Suppressor macrophage treated with lipopolysaccharide for 1 hour (primary cell): ENCODE measurements at places on chromosomes 16 and 17.

- DNase-seq: peak; percentile 96
Measured at GRCh38 chr17:74631468-74632450, 8.2 kb upstream of the CD300E start.

DNA sequence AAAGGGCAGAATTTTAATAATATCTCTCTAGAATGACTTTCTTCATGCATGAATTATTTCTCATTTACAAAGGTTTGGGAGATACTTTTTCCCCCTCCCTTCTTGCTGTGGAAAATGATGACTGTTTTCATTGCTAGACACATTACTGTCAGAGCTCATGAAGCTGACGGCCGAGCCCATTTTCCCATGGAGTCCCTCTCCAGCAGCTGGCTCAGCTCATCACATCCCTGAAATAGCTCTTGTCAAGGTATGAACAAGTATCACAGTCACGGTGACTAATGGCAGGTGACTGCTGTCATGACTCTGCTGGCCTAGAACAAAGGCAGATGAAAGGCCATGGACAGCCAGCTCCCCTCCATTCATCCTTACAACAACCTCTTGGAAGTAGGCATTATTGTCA, 208.1 kb downstream of the ABCC12 start:
- DNase-seq: no peak

DNA sequence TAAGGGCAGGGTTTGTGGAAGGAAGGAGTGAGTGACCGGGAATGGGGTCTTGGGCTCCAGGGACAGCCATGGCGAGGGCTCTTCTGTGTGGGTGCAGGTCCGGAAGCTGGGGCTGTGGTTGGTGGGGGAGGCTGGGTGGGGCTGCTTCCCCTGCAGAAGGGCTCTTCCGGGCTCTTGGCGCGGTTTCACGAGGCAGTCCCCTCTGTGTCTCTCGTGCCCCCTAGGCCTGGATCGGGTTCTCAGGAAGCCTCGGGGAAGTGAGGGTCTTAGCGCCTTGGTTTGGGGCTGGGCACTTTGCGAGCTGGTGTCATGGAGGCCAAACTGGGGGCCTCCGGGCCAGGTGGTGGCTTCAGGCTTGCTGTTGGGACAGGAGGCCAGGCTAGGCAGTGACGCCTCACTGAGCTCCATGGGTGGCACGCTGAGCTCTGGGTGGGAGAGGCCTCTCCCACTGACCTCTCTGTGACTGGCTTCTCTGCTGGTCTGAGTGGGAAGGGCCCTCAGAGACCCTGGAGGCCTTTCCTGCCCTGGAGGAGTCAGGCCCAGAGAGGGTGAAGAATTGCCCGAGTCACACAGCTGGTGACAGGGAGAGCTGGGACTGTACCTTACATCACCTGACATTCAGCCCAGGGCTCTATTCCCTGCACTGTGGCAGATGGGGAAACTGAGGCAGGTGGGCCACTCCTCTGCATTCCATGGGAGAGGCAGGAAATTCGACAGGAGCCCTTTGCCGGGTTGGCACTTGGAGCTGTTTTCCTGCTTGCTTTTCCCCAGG, 8.2 kb downstream of the ADCY7 start:
- DNase-seq: peak; percentile 63

DNA sequence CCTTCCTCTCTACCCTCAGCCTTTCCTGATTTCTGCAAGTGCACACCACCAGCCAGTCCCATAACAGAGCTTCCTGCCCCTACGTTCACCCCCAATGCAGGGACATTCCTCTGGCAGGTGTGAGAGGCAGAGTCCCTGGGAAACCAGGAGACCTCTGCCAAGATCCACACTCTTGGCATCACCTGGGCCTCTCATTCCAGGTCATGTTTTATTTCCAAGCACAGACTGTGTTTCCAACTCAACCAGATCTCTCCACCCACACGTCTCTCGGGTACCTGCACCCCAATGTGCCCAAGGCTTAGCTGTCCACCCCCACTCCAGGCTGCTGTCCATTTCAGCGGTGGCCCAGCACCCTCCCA, 21.0 kb upstream of the PHB1 start:
- no peak for DNase-seq

DNA sequence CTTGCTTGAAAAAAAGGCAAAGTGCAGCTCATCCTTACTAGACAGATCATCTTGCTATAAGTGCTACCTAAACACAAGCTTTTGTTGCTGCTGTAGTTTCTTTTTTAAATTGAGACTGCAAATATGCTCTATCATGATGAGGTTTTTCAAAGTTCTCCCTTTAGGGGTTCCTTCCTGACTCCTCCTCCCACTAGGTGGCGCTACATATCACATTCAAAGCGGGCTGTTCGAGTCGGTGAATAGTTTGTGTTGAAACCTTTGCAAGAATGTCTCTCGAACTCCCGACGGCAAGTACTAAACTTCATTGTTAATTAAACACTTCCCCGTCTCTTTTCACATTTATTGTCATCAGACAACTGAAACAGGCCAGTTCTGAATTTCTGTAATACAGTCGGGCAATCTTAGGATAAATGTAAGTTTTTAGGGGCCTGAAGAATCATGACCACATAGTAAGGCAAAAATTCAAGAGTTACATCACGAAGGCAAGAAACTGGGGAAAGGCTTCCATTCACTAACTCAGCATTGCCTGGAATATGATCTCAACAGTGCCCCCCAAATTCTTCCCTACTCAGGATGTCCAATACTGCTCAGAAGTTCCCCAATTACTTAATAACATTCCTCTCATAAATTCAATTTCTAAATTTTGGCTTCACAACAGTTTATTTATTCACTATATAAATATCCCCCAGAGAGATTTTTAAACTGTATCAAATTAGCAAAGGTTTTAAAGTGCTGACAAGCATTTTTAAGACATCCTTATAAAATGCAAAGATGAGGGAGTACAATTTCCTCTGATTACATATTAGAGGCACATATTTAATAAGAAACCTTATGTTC, 6.7 kb downstream of the HS3ST3A1 start:
- peak; percentile 89 for DNase-seq

- no peak for DNase-seq
Measured at GRCh38 chr16:49899991-49900695, 44.2 kb upstream of the ZNF423 start.

DNA sequence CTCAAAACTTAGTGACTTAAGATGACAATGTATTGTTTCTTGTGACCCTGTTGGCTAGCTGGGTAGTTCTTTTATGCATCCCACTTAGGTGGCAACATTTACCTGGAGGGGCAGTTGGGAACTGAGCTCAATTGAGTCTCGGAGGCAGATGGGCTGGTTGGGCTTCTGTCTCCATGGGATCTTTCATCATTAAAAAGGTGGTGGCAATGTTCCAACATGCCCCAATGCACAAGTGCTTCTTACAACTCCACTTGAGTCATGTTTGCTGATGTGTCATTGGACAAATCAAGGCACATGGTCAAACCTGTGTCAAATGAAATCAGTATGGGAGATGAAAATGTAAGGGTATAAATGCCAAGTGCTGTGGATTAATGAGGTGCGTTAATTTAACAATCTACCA, 11.7 kb upstream of the HS3ST3B1 start:
- DNase-seq: no peak

DNA sequence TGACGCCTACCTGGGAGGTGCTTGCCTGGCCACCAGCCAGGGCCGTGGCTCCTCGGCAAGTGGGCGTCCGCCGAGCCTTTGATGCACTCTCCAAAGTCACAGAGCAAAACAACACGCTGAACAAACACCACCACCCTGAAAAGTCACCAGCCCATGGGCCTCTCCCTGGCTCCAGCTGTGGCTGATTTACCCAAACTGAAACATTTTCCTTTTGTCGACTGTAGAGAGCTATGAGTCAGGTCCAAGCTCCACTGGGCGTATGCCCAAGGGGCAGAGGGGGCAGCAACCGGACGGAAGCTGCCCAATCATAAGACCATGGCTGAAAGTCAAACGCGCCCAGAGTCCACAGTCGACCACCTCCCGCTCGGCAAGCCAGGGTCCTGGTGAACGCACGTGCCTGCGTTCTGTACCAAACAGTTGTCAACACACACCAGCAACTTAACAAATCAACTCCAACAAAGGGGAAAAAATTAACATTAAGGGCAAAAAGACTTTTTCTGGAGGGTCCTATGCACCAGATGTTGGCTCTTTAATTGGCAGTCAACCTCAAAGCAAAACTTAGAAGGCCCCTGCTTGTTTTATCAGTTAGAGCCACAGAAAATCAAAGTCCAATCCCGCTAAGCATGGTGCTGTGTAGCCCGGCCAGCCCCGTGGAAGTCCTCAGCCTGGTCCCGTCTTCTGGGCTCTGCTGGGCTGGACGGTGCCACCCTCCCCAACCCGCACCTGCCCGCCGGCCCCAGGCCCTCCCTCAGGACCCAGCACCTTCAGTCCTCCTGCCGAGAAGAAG, 47.3 kb downstream of the TBC1D16 start:
- no peak for DNase-seq

DNA sequence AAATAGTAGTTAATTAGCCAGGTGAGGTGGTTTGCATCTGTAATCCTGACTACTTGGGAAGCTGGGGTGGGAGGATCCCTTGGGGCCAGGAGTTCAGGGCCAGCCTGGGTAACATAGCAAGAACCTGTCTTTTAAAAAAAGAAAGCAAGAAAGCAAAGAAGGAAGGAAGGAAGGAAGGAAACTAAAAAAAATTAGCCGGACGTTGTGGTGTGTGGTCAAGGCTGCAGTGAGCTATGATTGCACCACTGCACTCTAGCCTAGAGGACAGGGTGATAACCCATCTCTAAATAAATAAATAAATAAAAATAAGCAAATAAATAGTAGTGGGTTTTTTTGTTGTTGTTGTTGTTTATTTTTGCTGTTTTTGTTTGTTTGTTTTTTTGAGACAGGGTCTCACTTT, 39.3 kb upstream of the MAP2K6 start:
- DNase-seq: peak; percentile 7

- no peak for DNase-seq
Measured at GRCh38 chr16:2149630-2150417, 1.4 kb downstream of the RAB26 start.

- peak; percentile 96 for DNase-seq
Measured at GRCh38 chr17:63279498-63280230, 166.4 kb downstream of the CYB561 start.

GRCh38 chr17:13078591-13079385, 61.0 kb upstream of the ELAC2 start:
- no peak for DNase-seq

- peak; percentile 96 for DNase-seq
Measured at GRCh38 chr17:40598619-40599467, 33.6 kb upstream of the CCR7 start.

DNA sequence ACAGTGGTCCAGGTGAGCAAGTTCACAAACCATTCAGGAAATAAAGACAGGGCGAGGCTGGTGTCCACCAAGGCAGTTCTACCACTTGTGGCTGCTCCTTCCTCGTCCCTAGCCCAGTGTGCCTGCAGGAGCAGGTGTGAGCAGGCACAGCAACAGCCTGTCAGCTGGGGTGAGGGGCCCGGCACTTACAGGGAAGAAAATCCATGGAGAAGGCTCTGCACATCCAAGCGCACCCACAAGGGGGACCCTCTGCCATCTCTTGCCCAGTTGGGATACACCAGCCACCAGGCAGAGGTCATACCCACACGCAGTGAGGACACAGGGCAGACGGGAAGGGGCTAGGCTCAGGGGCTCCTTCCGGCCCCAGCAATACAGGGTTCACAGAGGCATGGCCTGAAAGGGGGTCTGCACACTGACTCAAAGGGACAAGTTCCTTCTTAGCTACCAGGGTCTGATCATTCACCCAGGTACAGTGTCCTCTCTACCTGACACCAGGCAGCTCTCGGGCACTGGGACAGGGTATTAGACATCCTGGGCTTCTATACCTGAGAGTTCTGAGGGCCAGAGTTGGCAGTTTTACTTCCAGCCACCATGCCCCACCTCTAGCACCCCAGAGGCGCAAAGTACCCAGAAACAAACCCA, 27.0 kb downstream of the CDIP1 start:
- DNase-seq: peak; percentile 43

DNA sequence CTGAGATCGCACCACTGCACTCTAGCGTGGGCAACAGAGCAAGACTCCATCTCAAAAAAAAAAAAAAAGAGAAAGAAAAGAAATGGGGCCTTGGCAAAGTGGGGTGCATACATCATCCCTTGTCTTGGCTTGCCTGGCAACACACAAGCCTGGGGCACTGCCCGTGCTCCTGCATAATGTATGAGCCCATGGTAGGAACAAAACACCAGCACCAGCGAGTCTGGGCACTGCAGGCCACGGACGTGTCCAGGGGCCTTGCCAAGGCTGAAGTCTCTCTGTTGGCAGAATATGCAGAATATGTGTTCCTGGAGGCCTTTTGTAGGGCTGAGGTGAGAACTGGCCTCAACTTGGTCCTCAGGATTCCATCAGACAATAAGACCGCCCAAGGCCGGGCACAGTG, 15.7 kb upstream of the ALDOA start:
- no peak for DNase-seq

DNA sequence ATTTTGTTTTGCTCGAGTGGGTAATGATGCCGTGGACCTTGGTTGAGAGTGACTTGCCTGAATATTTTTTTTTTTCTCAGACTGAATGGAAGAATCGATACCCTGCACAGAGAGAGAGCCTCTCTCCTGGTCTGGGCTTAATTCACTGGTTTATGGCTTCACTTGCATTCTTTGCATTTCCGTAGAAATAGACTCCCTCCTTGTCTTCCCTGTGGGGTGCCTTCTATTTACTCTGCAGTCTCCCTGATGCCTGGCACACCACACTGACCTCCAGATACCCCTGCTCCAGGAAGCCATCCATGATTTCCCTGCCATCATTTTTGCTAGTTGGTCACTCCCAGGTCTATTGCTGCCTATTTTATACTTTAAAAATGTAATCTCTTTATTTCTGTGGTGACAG, 238.0 kb downstream of the SNX29 start:
- DNase-seq: no peak

DNA sequence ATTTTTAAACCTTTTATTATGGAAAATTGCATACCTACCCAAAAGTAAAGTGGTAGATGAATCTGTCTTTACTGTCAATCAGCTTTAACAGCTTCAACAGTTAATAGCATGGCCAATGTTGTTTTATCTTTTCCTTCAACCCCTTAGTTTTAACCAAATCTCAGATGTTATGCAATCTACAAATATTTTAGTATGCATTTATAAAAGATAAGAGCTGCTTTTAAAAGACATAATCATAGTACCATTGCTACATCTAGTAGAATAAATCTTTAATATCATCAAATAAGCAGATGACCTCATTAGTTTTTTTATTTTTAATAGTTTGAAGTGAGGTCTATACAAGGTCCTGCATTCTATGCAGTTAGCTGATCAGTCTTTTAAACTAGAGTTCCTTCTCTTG, 37.9 kb downstream of the MAP2K4 start:
- DNase-seq: no peak

- DNase-seq: no peak
Measured at GRCh38 chr17:44722254-44722653, 13.8 kb downstream of the DBF4B start.

- DNase-seq: no peak
Measured at GRCh38 chr16:57840833-57841232, 38.5 kb upstream of the KIFC3 start.

DNA sequence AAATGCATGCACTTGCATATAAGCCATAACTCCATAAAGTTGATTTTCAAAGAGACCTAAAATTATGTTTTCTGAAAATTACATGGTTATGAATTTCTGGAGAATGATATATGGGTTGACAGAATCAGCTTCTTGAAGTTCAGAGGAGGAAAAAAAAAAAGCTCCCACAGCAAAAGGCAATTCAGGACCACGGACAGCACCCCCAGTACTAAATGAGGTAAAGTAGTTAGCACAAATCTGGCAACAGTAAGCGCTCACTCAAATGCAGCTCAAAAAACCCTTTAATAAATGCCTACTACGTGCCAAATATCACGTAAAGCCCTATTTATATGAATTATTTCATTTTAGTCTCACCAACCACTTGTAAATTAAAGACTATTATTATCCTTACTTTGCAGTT, 135.2 kb downstream of the SHISA9 start:
- DNase-seq: peak; percentile 23

GRCh38 chr17:68356520-68356919, 65.2 kb downstream of the ARSG start:
- peak; percentile 66 for DNase-seq
